ENCODE measurements at places on chromosomes 12 and 14.

DNA sequence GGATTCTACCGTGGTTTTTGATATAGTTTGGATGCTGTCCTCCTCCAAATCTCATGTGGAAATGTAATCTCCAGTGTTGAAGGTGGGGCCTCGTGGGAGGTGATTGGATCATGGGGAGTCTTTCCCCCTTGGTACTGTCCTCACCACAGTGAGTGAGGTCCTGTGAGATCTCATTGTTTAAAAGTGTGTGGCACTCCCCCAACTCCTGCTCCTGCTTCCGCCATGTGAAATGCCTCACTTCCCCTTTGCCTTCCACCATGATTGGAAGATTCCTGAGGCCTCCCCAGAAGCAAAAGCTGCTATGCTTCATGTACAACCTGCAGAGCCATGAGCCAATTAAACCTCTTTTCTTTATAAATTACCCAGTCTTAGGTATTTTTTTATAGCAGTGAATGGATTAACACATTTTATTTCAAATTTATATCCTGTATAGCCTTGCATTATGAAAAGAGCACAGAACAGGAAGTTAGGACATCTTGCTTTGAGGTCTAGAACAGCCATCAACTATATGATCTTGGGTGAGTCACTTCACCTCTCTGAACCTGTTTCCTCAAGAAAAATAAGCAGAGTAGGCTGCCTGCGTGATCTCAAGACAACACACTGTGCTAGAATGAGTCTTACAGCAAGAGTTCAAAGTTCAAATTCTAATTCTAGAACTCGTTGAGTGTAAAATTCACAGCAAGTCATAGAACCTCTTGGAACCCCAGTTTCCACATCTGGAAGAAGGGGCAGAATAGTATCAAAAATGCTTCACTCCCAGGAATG, 160.9 kb upstream of the EEA1 start:
- peaks cover 4% of the 10 kb centered on the region for H3K4me1 ChIP-seq
- no peak for DNase-seq
- H3K27me3 ChIP-seq: no peaks in the 10 kb centered on the region
- H3K36me3 ChIP-seq: no peaks in the 10 kb centered on the region
- no peak overlapping the region for H3K4me3 ChIP-seq
- H3K27ac ChIP-seq: no peak overlapping the region

GRCh38 chr14:99744199-99744872, 48.9 kb upstream of the EML1 start:
- H3K27ac ChIP-seq: no peak overlapping the region
- DNase-seq: peak; percentile 72
- no peaks in the 10 kb centered on the region for H3K4me1 ChIP-seq
- H3K27me3 ChIP-seq: no peaks in the 10 kb centered on the region
- no peak overlapping the region for H3K4me3 ChIP-seq
- no peaks in the 10 kb centered on the region for H3K36me3 ChIP-seq

DNA sequence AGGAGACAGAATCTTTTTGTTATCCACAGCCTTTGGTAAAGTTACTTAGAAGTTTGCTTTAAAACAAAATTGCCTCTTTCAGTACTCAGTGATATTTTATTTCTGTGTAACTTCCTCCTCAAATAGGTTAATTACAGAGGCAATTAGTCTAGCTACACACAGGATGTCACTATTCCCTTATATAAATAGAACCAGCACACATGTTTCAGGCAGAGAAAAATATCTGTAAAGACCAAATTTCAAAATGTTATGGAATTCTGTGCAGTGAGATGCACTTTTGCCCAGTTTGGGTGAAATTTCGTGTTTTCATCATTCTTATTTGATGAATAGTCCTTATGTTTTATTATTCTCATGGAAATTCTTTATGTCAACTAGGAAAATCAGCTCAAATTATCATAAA, 410.6 kb upstream of the SOX5 start:
- no peak for DNase-seq
- H3K4me3 ChIP-seq: no peak overlapping the region

DNA sequence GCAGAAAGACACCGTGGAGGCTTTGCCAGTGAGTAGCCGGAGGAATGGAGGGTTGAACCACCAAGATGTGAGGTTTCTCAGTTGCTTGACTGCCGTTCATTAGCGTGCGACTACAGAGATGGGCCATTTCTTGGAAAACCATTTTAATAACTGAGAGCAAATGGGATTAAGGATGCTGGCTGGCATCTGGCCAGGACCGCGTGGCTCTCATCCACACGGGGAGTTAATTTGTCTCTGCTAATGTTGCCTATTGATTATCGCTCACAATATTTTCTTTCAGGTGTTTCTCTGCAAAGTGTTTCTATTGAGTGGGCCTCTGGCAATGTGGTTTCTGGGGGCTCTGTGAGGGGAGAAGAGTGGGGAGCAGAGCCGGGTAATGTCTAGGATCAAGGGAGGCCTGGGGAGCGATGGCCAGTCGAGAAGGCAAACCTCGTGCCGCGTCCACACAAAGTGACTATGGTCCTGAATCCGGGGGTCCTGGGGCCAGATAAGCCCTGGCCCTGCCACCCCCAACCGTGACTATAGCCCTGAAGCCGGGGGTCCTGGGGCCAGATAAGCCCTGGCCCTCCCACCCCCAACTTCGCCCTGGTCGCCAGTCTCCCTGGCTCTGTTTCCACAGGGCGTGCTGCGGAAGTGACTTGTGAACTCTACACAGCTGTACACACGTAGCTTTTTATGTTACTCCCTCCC, 110.6 kb downstream of the PRMT8 start:
- H3K36me3 ChIP-seq: no peaks in the 10 kb centered on the region
- H3K4me3 ChIP-seq: no peak overlapping the region
- peaks cover 19% of the 10 kb centered on the region for H3K4me1 ChIP-seq
- H3K27ac ChIP-seq: no peak overlapping the region

- no peak overlapping the region for H3K27ac ChIP-seq
- H3K36me3 ChIP-seq: no peaks in the 10 kb centered on the region
- no peaks in the 10 kb centered on the region for H3K4me1 ChIP-seq
- H3K4me3 ChIP-seq: no peak overlapping the region
Measured at GRCh38 chr14:40273417-40273816, 841.2 kb upstream of the FBXO33 start.

- H3K36me3 ChIP-seq: no peaks in the 10 kb centered on the region
- peaks cover 2% of the 10 kb centered on the region for H3K4me1 ChIP-seq
- no peaks in the 10 kb centered on the region for H3K27me3 ChIP-seq
- no peak overlapping the region for H3K27ac ChIP-seq
Measured at GRCh38 chr12:87231818-87232217, 797.4 kb downstream of the C12orf50 start.

- no peak overlapping the region for H3K27ac ChIP-seq
- no peaks in the 10 kb centered on the region for H3K36me3 ChIP-seq
- H3K4me1 ChIP-seq: no peaks in the 10 kb centered on the region
- peak; percentile 96 for DNase-seq
Measured at GRCh38 chr12:119208626-119209061, 29.9 kb downstream of the HSPB8 start.

DNA sequence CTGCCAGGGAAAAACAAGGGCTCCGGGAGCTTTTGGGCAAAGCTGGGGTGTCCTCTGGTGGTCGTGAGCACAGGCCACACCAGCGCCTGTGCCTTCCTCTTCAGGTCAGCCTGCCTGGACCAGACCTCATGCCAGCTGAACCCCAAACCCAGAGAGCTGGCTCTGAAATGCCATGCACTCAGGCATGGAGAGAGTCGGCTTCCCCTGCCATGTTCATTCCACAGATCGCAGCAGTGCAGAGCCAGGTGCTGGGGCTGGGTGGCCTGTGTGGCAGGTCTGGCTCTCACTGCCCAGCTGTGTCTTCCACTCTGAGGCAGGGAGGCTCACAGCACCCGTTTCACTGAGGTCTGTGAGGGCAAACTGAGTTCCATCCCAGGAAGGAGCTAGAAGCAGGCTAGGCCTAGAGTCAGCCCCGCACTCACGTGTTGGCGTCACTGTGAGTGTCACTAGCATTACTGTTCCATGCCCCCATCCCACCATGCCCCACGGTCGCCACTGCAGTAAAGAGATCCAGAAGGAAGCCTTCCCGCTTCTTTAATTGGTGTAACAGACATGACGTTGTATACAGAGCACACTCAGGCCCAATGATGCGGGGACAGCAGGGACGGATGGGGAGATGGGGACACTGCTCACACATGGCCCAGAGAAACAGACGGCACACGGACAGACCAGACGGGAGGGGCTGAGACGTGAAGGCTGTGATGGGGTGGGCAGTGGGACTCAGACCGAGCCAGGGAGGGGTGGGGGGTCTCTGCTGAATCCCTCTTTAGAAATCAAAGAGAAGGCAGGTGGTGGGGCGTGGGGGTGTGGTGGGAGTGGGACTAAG, 2.7 kb downstream of the ARL6IP4 start:
- no peak for DNase-seq
- H3K27me3 ChIP-seq: no peaks in the 10 kb centered on the region
- H3K36me3 ChIP-seq: no peaks in the 10 kb centered on the region
- H3K27ac ChIP-seq: no peak overlapping the region

- no peaks in the 10 kb centered on the region for H3K4me1 ChIP-seq
- DNase-seq: peak; percentile 96
- H3K36me3 ChIP-seq: no peaks in the 10 kb centered on the region
- peak within 1 kb of the TSS; percentile 89 for H3K27ac ChIP-seq
- peak within 1 kb of the TSS; percentile 85 for H3K4me3 ChIP-seq
Measured at GRCh38 chr12:76348079-76348901, at the start of gene BBS10. BBS10 (minus strand) TSS chr12:76348415; CDS start chr12:76348358, 57 bp downstream.

DNA sequence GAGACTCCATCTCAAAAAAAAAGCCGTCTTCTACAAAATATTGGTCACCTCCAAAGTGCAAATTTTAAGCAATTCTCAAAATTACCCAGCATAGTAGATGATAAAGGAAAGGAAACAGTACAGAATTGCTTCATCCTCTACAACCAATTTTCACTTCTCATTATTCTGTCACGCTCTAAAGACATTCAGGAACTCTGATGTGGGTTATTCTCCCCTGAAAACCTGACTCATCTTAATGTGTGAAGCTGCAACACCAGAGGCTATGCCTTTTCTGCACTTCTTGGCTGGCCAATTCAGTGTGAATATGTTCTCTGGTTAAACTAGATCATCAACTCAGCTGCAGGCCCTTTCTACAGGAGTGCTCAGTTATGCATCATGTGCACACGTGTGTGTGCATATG, 11.0 kb downstream of the PTGER2 start:
- no peak overlapping the region for H3K27ac ChIP-seq
- H3K27me3 ChIP-seq: no peaks in the 10 kb centered on the region
- H3K4me3 ChIP-seq: no peak overlapping the region

DNA sequence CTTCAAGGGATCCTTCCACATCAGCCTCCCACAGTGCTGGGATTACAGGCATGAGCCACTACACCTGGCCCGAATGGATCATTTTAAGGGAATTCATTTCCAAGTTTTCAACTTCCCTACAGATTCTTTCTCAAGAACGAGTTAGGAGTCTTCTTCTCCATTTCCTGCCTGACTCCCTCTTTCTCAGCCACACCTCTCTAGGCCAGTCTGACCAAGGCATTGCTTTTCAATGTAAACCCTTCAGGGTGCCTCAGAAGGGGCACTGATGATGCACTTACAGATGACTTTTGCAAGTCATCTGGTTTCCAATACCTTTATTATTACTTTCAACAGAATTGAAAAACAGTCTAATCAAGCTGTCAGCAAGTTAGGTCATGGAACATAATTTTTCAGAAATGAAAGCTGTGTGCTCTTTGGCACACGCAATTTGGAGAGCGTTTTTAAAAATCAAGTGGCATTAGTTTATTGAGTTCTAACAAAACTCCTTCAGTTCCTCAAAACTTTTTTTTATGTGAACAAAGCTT, 47.2 kb downstream of the SVOP start:
- no peaks in the 10 kb centered on the region for H3K36me3 ChIP-seq
- H3K27ac ChIP-seq: no peak overlapping the region
- no peak for DNase-seq
- no peaks in the 10 kb centered on the region for H3K27me3 ChIP-seq
- no peak overlapping the region for H3K4me3 ChIP-seq

- DNase-seq: no peak
- H3K4me1 ChIP-seq: no peaks in the 10 kb centered on the region
- no peak overlapping the region for H3K4me3 ChIP-seq
- peaks cover 1% of the 10 kb centered on the region for H3K36me3 ChIP-seq
Measured at GRCh38 chr12:45918818-45919217, 71.6 kb downstream of the SCAF11 start.

- no peaks in the 10 kb centered on the region for H3K36me3 ChIP-seq
- no peaks in the 10 kb centered on the region for H3K4me1 ChIP-seq
- no peak overlapping the region for H3K27ac ChIP-seq
- no peak for DNase-seq
- no peaks in the 10 kb centered on the region for H3K27me3 ChIP-seq
Measured at GRCh38 chr12:1741154-1741949, 50.5 kb downstream of the ADIPOR2 start.

DNA sequence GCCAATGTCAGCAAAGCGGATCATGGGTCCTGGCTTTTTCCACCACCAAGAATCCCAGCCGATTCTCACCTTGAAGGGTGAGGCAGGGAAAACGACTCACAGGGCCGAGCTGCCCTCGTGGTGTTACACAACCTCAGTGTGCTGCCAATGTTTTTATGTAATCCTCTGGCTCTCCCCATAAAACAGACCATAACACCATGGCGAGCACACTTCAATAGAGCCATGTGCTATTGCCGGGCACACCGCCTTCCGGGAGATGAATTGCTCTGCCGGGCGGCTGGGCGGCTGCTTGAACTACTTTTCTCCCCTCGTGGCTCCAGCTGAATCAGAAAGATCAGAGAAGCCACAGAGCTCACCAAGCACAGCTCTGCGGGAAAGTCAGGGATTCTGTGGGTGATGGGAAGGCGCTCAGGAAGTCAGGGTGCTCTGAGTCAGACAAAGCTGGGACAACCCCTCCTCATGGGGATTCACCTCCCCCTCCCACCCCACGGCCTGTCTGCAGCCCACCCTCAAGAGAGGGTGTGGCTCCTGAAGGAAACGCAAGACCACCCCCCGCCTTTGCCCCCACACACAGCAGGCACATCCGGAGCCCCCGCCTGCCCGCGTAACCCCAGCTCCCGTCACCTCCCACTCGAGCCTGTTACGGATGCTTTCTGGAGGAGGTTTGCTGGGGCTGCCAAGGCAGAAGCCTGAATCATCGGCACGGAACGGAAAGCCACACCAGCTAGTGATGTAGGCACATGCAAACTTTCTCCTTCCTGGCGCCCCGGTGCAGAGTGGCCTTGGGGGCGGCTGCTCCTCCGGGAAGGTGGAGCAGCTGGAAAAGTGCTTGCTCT, 1.8 kb downstream of the GALNT9 start:
- peaks cover 3% of the 10 kb centered on the region for H3K4me1 ChIP-seq
- no peak overlapping the region for H3K4me3 ChIP-seq
- peak; percentile 62 for DNase-seq
- H3K27me3 ChIP-seq: peaks cover 16% of the 10 kb centered on the region

- H3K27me3 ChIP-seq: no peaks in the 10 kb centered on the region
- H3K27ac ChIP-seq: no peak overlapping the region
- no peaks in the 10 kb centered on the region for H3K4me1 ChIP-seq
- DNase-seq: no peak
Measured at GRCh38 chr12:95182868-95183415, 34.3 kb downstream of the FGD6 start.

Data from mesendoderm (in vitro differentiated cells).